ENCODE measurements at places on chromosomes 3 and 15. TPM values are rescaled to one million over a fixed set of nuclear protein-coding genes. Genes with fewer than 3 reads are reported as not detected.

XRN1 gene
- 110 TPM for total RNA-seq

RBM15B gene
- 31.4 TPM for total RNA-seq

EPHB3 gene
- 0.10 TPM for total RNA-seq

RPP25 gene
- total RNA-seq, result 6.0 TPM

PODXL2 gene
- total RNA-seq, result 3.8 TPM

RHCG gene
- not detected for total RNA-seq

SMCO1 gene
- total RNA-seq, result not detected

ROPN1B gene
- total RNA-seq, result not detected

CNTN4 gene
- total RNA-seq, result not detected

ECE2 gene
- not detected for total RNA-seq

ATP10A gene
- 51.9 TPM for total RNA-seq

ARL14 gene
- not detected for total RNA-seq

ADCY5 gene
- not detected for total RNA-seq

SLCO3A1 gene
- total RNA-seq, result 39.5 TPM

CSPG4 gene
- not detected for total RNA-seq

ASB14 gene
- not detected for total RNA-seq

PPP1R14D gene
- not detected for total RNA-seq

ZNF502 gene
- total RNA-seq, result 0.56 TPM

APBA2 gene
- total RNA-seq, result 4.4 TPM

TFRC gene
- 577 TPM for total RNA-seq

WDR72 gene
- not detected for total RNA-seq

FAM3D gene
- not detected for total RNA-seq

SKOR1 gene
- 0.22 TPM for total RNA-seq

FMN1 gene
- 0.05 TPM for total RNA-seq

SEMA5B gene
- not detected for total RNA-seq

CDCP1 gene
- total RNA-seq, result 2.1 TPM

All from T-helper 1 cell treated with Interleukin-12 subunit alpha and Interleukin-12 subunit beta and Interleukin-4 antibody, amounts not matched to agents 30 ng/mL and 1 ng/mL, for 36 hours (primary cell).